Stimulated activated CD8-positive, alpha-beta memory T cell treated with anti-CD3 and anti-CD28 coated beads, Interleukin-4, amount 100 ng/mL, for 4 hours (primary cell): ENCODE measurements at places on chromosomes 12 and 14.

DNA sequence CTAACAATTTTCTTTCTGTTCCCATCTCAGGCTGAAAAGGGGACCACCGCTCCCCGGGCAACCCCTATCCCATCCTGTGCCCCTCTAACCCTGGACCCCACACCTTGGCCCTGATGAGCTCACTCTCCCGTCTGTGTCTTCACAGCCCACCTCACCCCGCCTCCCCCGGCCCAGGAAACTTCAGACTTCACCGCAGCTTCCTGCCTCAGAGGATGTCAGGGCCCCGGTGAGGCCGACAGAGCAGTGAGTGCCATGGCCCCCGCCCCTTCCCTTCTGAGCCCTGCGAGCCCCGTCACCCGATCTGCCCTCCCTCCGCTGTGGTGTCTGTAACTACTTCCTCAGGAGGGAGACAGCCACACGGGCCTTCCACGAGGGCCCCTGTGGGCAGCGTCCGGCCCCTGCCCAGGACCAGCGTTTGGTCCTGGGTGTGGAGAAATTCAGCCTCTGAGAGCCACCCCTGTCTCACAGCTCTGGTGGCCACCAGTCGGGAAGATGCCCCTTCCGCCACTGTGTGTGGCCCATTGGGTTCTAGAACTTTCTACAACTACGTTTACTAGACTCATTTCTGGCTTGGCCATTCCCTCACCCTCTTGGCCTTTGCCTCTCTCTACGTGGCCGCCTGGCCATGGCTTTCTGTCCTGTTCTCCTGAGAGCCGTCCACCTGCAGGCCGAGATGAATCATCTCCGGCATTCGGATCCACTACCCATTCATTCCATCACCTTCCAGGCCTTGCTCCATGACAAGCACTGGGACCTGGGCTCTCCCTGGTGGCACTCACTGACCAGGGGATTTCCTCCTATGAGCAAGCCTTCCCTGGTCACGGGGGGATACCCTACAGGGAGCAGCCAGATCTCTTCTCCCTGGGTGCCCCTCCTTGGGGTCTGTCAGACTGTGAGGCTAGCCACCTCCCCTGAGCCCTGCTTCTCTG is 3.4 kb downstream of the RHOF start:
- peak; percentile 94 for DNase-seq

DNA sequence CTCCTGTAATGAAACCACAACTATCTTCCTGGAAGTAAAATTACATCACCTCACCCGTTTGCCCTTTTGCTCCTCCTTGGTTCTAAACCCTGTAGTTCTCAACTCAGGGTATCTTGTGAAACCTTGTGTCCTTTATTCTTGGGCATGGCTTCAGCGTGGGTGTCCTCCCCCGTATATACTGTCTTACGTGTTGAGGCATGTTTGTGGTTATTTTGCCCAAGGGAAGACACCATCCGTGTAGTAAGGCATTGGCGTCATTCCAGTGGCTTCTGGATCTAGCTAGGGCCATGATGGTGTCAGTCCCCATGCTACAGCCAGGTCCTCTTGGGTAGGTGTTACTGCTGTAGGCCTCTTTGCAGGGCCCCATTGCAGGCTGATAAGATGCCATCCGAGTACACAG is 115.4 kb downstream of the ZFP36L1 start:
- DNase-seq = no peak

GRCh38 chr14:103669370-103669769 is 40.4 kb downstream of the KLC1 start:
- no peak for DNase-seq

GRCh38 chr12:124294780-124295341 is at the start of gene RFLNA:
RFLNA (plus strand) TSS chr12:124295093; CDS start chr12:124295430, 337 bp downstream.
- DNase-seq = no peak

DNA sequence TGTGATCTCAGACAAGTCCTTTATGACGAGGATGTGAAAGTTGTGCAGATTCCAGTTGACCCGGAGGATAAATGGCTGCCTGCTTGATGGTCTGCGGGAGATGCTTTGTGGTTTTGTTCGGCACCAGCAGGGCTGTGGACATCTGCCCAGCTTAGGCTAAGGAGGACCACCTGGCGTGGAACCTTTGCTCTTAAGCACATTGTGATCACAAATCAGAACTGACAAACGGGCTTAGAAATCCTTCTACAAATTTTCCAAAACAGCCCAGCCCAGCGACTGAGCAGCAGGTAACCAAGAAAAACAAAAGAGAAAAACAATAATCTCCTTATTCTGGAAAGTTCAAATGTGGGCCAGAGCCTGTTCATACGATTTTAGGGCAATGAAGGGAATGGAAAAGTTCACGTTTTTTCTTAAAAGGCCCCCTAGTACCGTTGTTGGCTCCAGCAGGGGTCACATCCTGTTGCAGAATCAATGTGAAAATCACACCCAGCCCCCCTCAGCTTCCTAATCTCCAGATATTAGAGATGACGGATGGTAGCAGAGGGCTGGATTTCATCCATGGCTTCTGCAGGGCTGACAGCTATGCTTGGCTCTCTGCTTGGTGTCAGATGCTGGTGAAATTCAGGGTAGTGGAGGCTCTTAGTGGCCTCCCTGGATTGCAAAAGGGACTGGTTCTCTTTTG is 81.1 kb upstream of the RFLNA start:
- no peak for DNase-seq

- no peak for DNase-seq
Observed at GRCh38 chr12:96986883-96987523, 79.9 kb downstream of the NEDD1 start.

DNA sequence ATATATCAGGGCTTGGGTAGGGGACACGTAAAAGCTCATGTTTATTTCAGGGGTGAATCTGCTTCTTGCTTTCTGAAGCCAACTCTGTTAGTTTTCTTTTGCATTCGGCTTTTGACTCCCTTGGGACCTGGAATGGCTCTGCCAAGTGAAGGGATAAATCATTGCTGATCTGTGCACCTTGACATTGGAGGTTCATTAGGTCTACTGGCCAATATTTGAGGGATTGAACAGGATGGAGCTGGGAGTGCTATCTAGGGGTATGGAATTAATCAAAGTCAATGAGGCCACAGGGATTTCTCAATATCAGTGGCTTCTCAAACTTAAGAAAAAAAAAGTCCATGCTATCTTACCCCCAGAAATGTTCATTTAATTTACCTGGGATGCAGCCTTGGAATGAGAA is 203.5 kb upstream of the RMST start:
- no peak for DNase-seq

- DNase-seq = no peak
Observed at GRCh38 chr14:103542605-103543088, 13.7 kb downstream of the TRMT61A start.

DNA sequence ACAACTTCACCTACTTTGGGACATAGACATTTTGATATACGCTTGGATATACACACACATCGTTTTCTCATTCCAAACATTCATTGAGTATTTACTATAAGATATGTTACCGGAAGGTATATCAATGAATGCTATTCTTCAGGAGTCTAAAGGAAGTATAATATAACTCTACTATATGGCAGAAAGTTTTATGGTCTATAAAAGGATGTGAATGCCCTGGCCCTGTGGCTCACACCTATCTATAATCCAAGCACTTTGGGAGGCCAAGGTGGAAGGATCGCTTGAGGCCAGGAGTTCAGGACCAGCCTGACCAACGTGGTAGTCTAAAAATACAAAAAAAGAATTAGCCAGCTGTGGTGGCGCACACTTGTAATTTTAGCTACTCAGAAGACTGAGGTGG is 5.6 kb downstream of the NRIP2 start:
- no peak for DNase-seq

DNA sequence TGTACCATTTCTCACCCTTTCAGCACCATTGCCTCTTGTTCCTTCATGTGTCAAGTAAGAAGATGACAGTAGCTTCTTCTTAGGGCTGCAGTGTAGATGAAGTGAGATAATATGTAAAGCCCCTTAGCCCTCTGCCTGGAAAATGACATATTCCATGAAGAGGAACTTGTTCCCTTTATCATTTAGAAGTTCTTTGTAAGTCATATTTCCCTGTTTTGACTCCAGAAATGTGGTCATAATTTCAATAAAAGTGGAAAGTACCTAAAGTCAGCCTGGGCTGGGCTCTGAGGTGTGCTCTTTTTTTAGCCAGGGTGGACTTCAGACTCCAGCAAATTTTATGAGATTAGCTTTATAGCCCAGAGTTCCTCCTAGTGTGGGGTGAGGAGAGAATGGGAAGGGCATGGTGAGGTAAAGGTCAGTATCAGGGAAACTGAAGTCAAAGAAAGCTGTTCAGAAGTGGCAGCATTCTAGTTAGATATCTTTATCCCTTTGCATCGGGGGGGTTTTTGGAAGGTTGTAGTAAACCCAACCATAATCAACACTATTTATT is 92.5 kb downstream of the TMCC3 start:
- DNase-seq = no peak

- no peak for DNase-seq
Observed at GRCh38 chr14:75983019-75983358, 1.2 kb upstream of the TGFB3 start.

DNA sequence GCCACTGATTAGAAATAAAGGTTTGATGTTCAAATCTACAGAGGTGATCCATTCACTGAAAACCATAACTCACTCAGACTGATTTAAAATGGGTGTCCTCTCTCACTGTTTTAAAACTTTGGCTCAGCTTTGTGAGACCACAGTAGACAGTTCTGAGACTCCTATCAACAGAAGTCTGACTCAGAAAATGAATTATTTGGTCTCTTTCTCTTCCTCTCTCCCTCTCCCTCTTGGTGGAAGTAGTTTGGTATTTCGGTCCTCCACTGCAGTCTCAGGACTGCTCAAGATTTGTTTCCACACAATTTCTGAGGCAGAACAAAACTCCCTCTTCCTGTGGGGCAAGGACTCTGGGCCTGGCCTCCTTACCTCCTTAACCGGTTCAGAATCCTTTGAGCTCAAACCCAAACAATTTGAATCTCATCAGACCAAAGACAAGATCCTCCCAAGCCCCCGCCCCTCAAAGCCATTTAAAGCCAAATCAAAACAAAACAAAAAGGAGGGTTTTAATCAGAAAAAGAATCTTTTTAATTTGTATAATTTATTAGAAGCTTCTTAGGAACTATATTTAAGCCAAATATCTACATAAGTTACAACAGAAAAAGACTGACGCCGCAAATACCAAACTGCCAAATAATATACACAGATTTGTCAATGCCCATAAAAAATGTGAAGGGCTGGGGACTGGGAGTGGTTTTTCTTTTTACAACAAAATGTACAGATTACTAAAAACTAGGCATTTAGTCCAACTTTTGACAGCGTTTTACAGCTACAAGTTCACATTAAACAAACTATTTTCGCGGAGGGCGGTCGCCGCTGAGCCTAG is 3.9 kb downstream of the NKX2-1 start:
- DNase-seq = no peak
